ENCODE measurements at places on chromosomes 5 and 9.

DNA sequence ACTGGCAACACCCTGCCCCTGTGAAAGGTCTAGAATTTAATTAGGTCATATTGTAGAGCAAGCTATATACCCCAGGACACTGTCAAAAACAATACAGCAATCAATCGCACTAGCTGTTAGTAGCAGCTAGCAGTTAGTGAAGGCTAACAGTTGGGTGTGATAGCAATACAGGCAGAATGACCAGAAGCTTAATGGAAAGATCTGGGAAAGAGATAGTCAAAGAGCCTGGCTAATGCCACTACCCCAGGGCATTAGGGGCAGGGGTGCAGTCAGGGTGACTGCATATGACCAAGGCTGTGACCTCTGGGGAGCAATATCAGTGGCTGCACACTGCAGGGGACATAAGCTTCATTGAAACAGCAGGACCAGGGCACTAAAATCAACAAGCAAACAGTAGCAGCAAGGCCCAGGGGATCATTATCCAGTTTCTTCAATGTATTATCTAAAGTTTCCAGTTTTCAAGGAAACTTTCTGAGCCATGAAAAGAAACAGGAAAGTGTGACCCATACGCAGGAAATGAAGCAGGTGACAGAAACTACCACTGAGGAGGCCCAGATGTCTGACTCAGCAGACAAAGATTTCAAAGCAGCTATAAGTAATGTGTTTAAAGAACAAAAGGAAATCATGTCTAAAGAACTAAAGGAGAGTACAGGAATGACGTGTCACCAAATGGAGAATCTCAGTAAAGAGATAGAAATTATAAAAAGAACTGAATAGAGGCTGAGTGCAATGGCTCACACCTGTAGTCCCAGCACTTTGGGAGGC is 82.4 kb downstream of the ZNF354C start:
- DNase-seq: no peak

DNA sequence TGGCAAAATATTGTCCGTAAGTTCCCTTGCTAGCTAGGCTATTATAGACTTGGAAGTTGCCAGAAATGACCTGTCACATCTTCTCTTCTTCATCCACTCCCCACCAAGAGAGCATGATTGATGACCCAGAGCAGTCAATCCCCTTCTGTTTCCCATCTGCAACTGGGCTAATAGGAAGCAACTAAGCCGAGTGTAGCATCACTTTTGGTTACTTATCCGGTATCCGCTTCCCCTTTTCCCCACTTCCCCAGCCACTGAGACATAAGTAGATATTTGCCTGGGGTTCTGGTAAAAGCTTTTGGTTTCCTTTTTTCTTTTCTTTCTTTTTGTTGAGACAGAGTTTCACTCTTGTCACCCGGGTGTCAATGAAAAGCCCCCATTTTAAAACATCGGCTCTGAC is 29.4 kb upstream of the LIFR start:
- no peak for DNase-seq

DNA sequence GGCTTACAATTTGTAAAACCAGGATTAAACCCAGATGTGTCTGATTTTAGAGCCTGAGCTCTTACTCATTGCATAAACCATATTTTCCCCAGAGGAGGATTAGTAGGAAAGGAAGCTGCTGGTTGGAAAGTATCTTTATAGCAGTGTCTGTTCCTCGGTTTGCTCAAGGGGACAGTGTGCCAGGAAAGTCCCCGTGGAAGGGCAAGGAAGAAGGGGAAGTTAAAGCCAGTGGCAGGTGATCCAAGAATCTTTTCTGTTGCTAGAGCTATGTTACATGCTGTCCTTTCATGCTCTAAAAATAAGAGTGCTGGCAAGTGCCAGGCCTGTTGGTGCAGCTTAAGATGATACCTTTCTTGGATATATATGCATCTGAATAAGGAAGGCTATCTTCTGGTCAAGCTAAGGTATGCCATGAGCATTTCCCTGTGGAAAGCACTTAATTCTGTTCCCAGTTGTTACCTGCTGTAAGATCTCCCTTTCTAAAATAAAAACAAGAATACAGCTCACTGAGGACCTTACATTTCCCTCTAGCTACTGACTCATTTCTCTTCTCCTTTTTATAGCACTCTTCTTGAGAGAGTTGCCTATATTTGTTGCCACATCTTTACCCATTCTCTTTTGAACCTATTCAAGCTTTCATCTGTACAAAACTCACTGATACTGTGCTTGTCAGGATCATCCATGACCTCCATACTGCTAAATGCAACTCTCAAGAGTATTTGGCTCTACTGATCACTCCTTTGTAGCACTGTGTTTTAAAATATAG is 8.0 kb downstream of the PDCD1LG2 start:
- DNase-seq: no peak

DNA sequence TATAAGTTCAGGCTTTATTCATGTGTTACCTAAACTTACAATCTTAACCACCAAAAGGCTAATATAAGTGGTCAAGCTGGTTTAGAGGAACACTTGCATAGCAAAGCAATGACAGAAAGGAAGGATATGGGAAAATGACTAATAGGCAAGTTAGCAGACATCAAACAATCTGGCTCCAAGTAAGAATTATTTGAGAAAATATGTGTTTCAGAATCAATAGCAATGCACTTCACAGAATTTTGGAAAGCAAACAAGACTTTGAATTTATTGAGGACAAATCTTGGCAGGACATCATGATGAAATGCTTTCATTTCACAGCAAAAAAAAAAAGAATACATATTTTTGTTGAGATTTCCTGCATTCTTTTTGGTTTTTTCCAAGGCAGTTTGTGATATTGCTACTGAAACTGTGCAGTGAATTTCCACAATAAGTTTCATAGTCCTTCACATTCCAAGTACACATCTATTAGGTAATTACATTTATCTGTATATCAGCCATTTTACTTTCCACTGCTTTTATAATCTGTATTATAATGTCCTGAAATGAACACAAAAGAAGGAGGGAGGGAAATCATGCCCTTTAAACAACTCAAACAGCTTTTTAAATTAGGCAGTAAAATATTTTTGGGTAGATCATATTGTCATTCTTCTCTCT is 417.9 kb downstream of the NR2F1-AS1 start:
- no peak for DNase-seq

DNA sequence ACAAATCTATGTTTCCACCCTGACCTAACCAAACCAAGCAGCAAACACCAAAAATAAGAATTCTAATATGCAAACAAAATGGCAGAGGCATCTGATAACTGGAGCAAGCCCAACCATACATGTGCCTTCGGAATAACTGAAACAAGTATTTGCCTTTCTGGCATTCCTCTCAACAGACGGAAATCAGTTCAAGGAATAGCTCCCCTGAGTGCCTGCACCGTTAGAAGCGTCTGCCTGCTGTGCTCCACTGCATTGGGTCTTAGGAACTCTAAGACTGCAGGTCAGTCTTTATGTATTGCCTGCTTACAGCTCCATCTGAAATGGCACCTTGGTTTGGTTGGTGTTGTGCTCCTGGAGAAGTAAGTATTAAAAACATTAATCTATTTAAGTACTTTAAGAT is 98.5 kb downstream of the MRPS27 start:
- DNase-seq: no peak

DNA sequence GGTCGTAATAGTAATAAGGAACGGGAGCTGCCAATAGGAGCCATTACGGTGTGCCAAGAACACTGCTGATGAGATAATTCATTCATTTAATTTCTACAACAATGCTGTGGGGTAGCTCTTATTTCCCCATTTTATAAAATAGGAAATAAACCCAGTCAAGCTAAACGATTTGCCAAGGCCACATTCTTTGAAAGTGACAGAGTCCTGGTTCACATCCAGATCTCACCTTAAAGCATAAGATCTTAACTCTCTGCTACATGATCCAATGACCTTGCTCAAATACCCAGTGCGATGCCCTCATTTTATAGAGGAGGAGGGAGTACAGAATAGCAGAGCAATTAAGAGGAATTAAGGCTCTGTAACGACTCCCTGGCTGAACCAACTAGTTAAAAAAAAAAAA is 5.0 kb downstream of the PDE6A start:
- no peak for DNase-seq

- peak; percentile 5 for DNase-seq
Measured at GRCh38 chr9:124040935-124041816, 29.6 kb downstream of the LHX2 start.

All from nucleus accumbens (tissue), 56 donors.